Esophagus muscularis mucosa (tissue), 4 donors: ENCODE measurements at places on chromosomes 2 and 18.

GRCh38 chr18:74906184-74906583 is 302.8 kb downstream of the PTGR3 start:
- no peak for DNase-seq

- no peak for DNase-seq
Measured at GRCh38 chr2:208265371-208265800, 669 bp upstream of the PIKFYVE start.

GRCh38 chr18:68564961-68565360 is 149.9 kb downstream of the TMX3 start:
- no peak for DNase-seq

DNA sequence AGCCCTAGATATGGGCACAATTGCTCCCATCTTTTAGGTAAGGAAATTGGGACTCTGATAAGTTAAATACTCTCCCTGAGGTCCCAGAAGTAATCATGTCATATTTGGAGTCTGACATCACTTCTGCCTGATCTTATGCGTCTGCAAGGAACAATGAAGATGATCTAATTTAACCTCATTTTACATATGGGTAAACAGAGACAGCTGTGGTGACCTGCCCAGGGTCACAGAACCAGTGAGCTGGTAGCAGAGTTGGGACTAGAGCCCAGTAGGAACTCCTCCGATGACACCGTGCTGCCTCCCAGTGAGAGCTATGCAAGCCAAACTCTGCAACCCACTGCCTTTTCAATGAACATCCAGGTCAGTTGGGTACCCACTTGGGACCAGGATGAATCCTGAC is 17.8 kb downstream of the CTAGE1 start:
- DNase-seq: no peak

GRCh38 chr2:9813312-9814128 is 29.8 kb upstream of the TAF1B start:
- no peak for DNase-seq

- DNase-seq: no peak
Measured at GRCh38 chr2:176002688-176003210, 682 bp upstream of the LNPK start.

GRCh38 chr2:95031076-95031725 is 5.7 kb downstream of the MAL start:
- DNase-seq: no peak

- no peak for DNase-seq
Measured at GRCh38 chr2:122610948-122611609, 855.6 kb downstream of the TSN start.

DNA sequence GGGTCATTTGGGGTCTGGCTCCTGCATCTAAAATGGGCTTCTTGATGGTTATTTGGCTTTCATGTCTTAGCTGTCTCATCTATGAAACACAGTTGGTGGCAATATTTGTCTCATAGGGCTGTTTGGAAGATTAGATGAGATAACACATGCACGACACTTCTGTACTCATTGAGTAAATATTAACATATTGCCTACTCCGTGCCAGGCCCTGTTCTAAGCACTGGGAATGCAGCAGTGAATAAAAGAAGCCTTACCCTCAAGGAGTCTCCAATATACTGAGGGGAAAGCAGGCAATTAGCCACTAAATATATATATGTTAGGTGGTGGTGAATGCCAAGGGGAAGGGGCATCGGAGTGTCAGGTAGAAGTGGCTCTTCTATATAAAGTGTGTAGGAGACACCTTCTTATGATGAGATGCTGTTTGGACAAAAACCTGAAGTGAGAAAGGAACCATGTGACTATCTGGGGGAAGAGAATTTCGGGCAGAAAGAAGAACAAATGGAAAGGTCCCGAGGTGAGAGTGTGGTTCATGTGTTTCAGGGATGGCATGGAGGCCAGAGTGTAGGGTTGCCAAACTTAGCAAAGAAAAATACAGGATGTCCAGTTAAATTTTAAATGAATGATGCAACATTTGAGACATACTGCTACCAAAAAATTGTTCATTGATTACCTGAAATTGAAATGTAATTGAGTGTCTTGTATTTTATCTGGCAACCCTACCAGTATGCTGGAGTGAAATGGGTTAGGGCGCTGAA is 11.8 kb downstream of the SLC3A1 start:
- no peak for DNase-seq

- DNase-seq: no peak
Measured at GRCh38 chr2:145743011-145743410, 1223.1 kb upstream of the ZEB2 start.

GRCh38 chr18:13477147-13477683 is 249.1 kb downstream of the FAM210A start:
- DNase-seq: no peak

- no peak for DNase-seq
Measured at GRCh38 chr2:67878743-67879142, 184.1 kb downstream of the C1D start.

- no peak for DNase-seq
Measured at GRCh38 chr2:38244301-38244700, 132.8 kb downstream of the ATL2 start.

DNA sequence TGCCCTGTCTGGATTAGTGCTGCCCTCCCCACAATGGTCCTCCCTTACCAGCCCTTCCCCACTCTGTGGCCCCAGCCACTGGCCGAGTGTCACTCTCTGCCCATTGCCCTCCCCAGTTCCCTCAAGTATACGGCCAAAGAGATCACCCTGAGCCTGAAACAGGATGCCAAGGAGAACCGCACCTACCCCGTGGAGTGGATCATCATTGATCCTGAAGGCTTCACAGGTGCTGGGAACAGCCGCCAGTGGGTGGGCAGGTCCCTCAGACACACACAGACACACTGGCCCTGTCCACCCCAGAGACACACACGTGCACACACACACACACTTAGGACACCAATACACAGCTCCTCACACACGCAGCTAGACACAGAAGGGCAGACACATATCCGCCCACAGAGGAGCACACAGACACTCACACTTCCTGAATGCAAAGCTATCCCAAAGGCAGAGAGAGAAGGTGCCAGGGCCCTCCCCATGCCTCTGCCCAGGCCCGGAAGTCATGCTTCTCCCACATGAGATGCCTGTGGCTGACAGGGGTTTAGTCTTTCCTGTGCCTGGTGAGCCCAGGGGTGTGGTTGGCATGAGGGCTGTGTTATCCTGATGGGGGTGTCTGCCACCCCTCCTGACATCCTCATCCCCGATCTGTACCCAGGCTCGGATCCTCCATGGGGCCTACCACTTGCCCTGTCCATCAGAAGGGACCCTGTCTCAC is 2.9 kb downstream of the CHRND start:
- DNase-seq: no peak

DNA sequence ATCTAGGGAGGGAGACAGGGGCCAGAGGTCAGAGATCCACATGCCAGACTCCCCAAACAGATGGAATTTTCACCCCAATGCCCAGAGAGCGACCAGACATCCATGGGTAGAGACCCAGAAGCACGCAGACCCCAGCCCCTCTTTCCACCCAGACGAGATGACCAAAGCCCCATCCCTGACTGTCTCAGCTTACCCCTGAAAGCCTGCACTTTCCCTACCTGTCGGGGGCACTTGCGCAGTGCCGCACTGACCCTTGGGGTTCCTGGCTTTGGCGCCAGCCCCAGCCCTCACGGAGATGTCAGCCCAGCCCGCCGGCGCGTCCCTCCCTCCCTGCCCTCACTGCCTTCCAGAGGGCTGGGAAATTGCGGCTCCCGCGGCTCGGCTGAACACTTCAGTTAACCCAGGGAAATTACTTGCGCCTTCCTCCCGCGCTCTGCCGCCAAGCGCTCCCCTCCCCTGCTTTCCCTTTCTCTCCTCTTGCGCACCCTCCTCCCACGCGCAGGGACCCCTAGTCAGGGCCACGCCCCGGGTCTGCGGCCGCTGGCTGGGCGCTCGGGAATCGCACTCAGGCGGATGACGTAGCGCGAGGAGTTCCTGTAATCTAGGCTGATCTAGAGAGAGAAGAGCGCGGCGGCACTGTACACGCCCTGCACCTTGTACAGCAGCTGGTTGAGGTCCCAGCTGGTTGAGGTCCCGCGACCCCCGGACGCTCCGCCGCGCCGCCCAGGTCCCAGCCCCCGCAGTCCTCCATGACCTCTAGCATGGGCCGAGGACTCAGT is 12.0 kb downstream of the ALPG start:
- DNase-seq: no peak

GRCh38 chr18:3424280-3424890 is 25.6 kb upstream of the TGIF1 start:
- DNase-seq: no peak

GRCh38 chr2:128280901-128281321 is 37.8 kb downstream of the HS6ST1 start:
- no peak for DNase-seq

DNA sequence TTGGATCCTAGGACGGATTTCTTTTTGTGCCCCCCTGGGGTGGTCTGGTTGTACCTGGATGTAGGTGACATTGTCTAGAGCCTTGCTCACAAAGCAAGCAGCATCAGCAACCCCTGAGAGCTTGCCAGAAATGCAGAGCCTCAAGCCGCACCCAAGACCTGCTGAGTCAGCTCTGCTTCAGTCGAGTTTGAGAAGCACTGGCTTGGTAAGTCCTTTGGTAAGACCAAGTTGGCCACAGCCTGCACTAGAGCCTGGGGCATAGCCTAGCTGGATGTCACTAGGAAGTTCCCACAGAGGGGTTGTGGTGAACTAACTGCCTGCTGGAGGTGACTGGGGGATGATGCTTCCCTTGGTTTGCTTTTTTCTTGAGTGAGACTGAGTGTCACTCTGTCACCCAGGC is 6.2 kb downstream of the ABCG5 start:
- peak; percentile 77 for DNase-seq

DNA sequence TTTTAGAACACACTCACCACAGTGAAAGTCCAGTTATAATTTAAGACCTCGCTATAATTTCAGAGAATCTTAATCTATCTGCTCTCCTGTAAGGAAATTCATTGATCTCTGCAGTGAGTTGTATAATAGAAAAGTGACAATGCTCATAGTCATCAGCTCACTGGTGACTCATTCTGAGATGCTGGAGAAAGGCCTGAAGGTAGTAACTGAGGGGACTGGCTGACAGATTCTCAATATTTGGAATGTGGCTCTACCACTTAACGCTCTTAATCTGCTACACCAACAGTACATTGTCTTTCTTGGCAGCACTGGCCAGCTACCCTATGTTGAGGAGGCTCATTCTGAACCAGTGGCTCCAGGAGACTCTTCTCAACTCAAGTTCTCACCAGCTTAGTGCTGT is 246.1 kb downstream of the RPRM start:
- DNase-seq: no peak

DNA sequence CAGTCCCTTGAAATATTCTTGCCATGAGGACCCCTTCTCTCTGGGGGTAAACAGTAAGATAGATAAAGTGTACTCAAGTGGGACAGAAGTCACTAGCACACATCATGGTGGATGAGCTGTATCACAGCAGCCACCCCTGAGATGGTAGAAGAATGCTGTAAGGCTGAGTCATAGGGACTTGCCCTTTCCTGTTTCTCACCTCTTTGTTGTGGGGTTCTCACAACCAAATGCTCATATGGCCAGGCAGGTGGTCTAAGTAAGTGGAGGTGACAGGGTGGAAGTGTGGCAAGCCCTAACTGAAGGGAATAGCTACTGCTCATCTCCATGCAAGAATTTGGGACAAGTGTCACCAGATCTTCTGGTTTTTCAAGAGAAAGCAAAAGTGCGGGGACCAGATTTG is 202.7 kb upstream of the SLC14A2 start:
- no peak for DNase-seq

DNA sequence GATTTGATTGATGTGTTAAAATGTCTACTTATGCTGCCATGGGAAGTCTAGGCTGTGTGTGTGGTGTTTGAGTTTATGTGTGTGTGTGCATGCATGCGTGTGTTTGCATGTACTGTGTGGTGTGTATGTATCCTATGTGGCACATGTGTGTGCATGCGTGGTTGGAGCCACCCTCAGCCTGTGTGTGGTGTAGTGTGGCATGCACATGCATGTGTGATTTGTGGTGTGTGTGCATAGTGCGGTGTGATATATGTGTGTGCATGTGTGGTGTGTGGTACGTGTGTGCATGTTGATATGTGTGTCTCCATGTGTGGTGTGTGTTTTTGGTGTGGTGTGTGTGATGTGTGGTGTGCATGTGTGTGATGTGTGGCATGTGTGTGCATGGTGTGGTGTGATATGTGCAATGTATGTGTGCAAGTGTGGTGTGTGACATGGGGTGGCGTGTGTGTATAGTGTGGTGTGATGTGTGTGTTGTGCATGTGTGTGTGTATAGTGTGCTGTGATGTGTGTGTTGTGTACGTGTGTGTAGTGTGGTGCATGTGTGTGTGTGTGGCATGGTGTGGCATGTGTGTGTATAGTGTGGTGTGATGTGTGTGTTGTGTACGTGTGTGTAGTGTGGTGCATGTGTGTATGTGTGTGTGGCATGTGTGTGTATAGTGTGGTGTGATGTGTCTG is 66.6 kb upstream of the HDAC4 start:
- DNase-seq: no peak

DNA sequence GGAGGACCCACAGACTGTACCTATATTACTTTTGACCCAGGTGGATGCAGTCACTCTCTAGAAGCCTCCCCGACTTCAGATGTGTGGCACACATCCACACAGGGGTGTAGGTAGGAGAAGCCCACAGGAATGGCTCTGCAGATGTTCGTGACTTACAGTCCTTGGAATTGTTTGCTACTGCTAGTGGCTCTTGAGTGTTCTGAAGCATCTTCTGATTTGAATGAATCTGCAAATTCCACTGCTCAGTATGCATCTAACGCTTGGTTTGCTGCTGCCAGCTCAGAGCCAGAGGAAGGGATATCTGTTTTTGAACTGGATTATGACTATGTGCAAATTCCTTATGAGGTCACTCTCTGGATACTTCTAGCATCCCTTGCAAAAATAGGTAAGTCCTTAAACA is 605 bp downstream of the SLC9A4 start:
- DNase-seq: peak; percentile 70

GRCh38 chr2:227374158-227374557 is 4.9 kb downstream of the TM4SF20 start:
- DNase-seq: no peak

DNA sequence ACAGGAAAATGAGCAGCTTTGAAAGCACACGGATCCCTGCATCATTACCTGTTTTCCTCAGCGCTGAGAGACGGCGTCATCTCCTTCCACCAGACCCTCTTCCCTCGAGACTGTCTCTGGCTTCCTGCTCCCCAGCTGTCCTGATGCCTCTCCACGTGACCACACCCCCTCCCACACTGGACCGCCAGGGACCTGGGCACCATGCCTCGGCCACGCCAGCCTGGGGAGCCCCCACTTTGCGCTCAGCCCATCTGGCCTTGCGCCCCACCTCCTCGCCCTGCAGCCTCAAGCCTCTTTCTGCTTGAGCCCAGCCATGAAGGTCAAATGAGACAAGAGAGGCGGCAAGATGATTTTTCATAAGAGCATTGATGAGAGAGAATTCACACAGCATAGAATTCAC is 66.0 kb upstream of the ACKR3 start:
- DNase-seq: no peak
